Stimulated activated CD8-positive, alpha-beta memory T cell treated with anti-CD3 and anti-CD28 coated beads, Interleukin-12 subunit alpha, Interleukin-12 subunit beta, amount 100 ng/mL, for 4 hours (primary cell): ENCODE measurements at places on chromosomes 1 and 21.

DNA sequence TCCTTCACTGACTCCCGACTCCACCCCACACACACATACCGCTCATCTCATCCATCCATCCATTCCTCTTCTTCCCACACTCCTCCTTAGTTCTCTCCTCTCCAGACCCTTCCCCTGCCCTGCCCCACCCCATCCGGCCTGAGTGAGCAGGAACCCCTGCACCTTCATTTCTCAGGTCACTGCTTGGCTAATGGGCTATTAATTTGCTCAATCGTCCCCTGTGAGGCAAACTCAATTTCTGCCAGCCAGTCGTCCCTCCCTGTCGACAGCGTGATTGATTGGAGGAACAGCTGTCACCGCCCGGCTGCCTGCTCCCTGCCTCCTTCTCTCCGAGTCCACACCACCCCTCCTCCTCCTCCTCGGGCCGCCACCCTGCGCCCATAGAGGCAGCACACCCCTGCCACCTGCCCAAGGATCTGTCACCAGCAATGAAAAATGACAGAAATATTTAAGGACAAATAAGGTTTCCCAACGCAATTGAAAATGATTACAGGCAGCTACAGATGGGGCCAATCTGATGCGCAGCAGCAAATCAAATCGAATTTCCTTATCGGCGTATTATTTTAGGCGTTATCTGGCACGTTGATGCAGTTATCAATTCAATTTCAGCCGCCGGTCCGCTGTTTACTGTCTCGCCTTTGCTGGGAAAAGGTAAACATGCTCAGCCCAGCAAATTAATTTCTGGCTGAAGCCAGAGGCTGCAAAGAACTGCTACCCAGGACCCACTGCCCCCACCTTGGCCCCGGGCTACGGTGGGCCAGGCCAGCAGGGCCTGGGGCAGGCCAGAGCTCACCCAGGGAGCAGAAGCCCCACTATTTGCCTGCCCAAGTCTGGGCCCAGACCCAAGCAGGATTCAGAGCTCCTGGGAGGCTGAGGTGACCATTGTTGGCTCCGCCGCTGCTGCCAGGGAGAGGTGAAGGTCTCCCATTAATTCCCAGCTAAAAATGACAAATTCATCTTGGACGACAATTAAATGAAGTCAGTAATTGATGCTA is 71.3 kb downstream of the TMEM53 start:
- DNase-seq, result no peak

GRCh38 chr1:45111239-45111638 is 95.2 kb downstream of the ZSWIM5 start:
- no peak for DNase-seq

DNA sequence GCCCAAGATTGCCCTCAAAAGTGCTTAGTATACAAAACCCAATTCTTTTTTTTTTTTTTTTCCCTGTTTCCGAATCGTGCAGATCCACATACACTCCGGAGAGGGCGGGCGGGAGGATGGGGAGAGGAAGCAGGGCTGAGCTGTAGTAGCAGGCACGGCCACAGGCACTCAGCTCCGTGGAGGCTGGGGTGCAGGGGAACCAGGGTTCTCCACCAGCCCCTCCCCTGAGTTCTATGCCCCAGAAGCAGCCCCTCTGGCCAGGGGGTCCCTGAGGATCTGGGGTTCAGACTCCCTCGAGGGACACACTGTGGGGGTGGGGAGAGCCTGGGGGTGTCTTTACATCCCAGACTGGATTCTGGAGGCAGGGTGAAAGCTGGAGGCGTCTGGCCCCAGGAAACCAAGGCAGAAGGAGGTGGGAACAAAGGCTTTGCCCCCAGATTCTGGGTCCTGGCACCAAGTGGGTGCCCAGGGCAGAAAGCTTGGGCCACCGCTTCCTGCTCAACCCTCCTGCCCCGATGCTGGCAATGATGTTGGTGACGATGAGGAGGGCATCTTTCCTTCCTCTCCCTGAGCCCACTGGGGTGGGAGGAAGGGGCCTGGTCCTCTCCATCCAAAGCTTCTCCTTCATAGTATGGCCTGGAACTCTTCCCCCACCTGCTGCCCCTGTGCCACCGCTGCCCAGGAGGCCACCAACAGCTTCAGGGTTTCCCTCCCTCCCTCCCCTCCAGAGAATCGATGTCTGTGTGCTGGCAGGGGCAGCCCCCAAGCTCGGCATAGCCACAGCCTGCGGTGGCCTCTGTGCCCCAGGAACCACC is 106.4 kb upstream of the TARDBP start:
- no peak for DNase-seq

- no peak for DNase-seq
These were observed 4.3 kb upstream of the S100A9 start for GRCh38 chr1:153353226-153353947.

DNA sequence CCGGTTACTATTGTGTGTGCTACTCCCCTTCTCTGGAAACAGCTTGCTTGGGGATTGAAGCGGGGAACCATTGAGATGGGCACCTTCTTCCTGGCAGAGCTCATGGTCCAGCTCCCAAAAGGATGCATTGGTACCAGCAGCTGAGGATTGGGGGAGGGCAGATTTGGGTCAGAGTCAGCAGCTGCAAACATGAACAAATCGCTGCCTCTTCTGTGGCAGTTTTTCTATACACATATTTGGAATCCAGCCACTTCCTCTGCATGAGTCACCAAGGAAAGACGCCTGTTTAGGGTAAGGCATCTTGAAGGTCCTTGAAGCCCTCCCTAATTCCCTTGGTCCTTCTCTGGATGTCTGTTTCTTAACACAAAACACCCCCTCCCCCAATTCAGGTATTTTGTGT is 104.7 kb downstream of the DAB1 start:
- DNase-seq, result no peak

GRCh38 chr1:104868794-104869193 is 1119.1 kb downstream of the AMY1C start:
- no peak for DNase-seq

- DNase-seq, result no peak
These were observed 77.9 kb upstream of the PUM1 start for GRCh38 chr1:31143455-31143854.

- no peak for DNase-seq
These were observed 112.5 kb downstream of the IFI44 start for GRCh38 chr1:78762113-78762512.
